GM10248 (cell line): ENCODE measurements at places on chromosomes 12 and 14.

GRCh38 chr12:47804171-47804570, 15.5 kb downstream of the HDAC7 start:
- DNase-seq: no peak

- DNase-seq: no peak
Measured at GRCh38 chr14:67477926-67478799, 10.4 kb downstream of the TMEM229B start.

DNA sequence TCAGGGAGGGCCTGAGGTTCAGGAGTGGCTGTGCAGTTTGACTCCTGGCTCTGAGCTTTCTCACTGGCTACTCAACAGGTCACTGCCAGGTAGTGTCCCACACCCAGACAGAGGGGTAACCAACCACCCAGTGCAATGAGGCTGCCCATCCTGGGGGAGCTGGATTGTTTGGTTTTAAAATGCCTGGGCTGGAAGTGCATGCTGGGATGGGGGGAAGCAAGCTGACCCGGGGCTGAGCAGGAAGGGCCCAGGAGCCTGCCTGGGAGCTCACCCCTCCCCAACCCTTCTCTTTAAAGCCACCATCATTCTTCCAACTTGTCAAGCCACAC, 12.6 kb upstream of the ABHD12B start:
- DNase-seq: no peak

DNA sequence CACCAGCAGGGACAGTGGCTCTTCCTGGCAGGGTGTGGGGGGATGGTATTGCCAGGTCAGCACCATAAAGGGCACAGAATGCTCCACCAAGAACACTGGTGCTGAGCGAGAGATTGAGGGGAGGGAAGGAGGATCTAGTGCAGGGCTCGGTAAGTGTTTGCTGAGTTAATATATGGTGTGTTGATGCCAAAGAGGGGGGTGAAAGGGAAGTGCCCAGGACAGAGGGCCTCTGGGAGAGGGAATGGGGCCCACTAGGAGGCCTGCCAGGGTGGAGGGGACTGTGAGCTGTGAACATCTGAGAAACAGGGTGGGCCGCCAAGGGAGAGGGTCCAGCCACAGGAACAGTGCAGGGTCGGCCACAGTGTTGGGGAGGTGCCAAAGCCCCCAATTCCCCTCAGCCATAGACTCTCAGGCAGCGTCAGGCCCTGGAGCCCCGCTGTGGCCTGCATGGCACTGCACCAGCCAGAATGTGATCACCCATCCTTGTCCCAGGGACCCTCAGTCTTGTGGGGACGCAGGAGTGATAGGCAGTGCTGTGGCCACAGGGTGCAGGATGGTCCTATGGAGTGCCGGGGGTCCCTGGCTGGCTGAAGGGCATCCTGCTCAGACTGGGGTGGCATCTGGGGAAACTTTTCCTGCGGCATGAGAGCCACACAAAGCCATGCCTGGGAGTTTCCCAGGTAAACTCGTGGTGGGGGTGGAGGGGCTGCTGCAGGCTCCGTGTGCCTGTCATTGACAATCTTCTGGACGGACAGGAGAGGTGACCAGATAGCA, 11.9 kb downstream of the RIN3 start:
- no peak for DNase-seq

- no peak for DNase-seq
Measured at GRCh38 chr12:89770391-89770790, 61.8 kb upstream of the ATP2B1 start.

DNA sequence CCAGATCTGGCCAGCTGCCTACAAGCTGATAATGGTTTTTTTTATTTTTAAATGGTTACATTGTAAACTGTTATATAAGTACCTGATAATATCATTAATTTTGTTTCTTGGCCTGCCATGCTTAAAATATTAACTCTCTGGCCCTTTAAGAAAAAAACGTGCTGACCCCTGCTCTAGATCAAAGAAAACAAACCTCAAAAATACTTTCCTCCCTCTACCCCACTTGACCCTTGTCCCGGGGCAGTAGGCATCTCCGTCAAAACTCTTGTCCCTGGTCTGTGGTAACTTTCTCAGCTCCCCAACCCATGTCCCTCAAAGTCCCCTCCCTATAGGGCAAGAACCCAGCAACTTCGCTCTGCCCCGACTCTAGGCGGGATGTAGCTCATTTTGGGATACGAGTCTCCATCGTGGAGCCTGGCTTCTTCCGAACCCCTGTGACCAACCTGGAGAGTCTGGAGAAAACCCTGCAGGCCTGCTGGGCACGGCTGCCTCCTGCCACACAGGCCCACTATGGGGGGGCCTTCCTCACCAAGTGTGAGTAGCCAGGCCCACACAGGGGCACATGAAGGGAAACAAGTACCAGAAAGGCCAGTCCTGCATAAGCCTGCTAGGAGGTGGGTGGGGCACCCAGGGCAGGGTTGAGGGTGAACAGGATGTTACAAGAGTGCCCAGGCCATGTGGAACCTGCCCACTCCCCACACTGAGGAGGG, 3.5 kb downstream of the RDH5 start:
- DNase-seq: no peak

- DNase-seq: no peak
Measured at GRCh38 chr14:105380756-105381155, 17.6 kb upstream of the TEX22 start.
